ENCODE measurements at places on chromosomes 11 and 22. TPM values are rescaled to one million over a fixed set of nuclear protein-coding genes. Genes with fewer than 3 reads are reported as not detected.

- no peak for DNase-seq
- H3K27me3 ChIP-seq, result no peaks in the 10 kb centered on the region
- H3K27ac ChIP-seq, result no peak overlapping the region
- H3K4me1 ChIP-seq, result peaks cover 7% of the 10 kb centered on the region
Observed at GRCh38 chr11:95363164-95363563, 132.2 kb upstream of the SESN3 start.

DNA sequence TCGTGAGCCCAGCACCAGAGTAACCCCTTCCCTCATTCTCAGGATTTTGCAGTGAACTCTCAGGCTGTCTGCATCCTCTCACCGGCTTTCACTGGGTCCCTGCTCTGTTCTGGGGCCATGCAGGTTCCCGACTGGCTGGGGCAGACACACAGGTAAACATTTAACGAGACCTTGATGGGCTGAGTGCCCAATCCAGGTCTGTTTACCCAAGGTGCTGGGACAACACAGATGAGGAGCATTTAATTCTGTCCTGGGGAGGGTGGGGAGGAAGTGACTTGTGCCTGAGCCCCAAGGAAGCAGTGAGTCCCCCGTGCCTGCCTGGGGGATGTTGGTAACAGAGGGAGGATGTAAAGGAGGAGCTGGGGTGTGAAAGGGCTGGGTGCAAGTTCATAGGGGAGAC lies 4.4 kb downstream of the BIK start:
- H3K27ac ChIP-seq, result no peak overlapping the region
- peaks cover 3% of the 10 kb centered on the region for H3K27me3 ChIP-seq
- no peak overlapping the region for H3K4me3 ChIP-seq
- H3K4me1 ChIP-seq, result peaks cover 6% of the 10 kb centered on the region
- DNase-seq, result no peak

- peaks cover 3% of the 10 kb centered on the region for H3K27me3 ChIP-seq
- DNase-seq, result no peak
- no peak overlapping the region for H3K4me3 ChIP-seq
- H3K27ac ChIP-seq, result no peak overlapping the region
Observed at GRCh38 chr11:27456140-27456794, 16.3 kb downstream of the LGR4 start.

DNA sequence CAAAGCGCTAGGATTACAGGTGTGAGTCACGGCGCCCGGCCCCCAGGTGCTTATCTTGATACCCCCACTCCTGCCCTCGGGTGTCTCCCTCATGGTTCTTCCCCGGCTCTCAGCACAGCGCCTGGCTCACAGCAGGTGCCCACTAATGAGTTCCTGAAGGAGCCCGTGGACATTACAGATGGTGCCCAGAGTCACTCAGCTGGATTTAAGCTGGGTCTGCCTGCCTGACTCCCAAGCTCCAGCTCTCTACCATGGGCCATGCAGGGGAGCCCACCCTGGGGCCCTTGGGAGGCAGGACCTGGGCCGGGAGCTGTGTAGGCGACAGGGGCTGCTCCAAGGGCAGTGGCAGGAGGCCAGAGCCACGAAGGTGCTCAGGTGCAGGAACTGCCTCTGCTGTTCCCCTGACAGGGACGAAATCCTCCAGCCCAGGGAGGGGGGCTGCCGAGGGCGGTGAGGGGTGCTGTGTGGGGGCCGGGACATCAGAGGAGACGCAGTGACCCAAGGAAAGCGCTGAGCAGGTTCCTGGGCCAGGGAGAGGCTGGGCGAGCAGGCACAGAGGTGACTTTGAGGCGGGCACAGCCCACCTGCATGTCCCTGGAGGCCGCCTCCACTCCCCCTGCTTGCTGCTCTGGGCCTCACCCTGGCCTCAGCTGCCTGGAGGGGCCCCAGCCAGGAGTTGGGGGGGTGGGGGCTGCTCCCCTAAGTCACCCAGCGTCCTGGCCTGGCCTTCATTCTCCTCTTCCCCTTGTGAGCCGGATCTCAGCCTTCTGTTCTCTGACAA lies 14.6 kb upstream of the FLRT1 start:
- no peak overlapping the region for H3K27ac ChIP-seq
- no peaks in the 10 kb centered on the region for H3K36me3 ChIP-seq
- H3K4me3 ChIP-seq, result no peak overlapping the region
- H3K27me3 ChIP-seq, result no peaks in the 10 kb centered on the region
- H3K4me1 ChIP-seq, result no peaks in the 10 kb centered on the region

GRCh38 chr11:48044577-48044976 lies 64.2 kb downstream of the PTPRJ start:
- no peak overlapping the region for H3K27ac ChIP-seq
- H3K27me3 ChIP-seq, result no peaks in the 10 kb centered on the region
- H3K36me3 ChIP-seq, result peaks cover 9% of the 10 kb centered on the region

DNA sequence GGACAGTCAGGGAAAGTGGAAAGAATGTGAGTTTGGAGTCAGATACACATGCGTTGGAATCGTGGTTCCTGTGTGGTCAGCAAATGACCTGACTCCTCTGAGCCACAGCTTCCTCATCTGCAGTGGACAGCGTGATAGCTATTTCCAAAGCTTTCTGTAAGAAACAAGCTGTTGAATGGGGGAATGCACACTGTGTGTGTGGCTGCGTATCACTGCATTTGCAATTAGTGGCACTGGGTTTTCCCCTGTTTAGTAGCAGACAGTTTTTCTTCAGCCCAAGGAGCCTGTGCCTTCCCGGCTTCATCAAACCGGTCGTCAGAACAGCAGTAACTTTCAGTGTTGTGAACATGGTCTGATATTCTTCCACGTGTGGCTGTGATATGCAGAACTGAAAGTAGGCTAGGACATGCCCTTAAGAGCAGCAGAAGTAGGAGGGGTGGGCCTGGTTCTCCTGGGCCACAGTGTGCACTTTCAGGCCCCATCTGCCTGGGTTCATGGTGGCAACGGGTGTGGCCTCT lies 121.5 kb downstream of the RRAS2 start:
- no peak overlapping the region for H3K27ac ChIP-seq
- no peaks in the 10 kb centered on the region for H3K36me3 ChIP-seq
- no peaks in the 10 kb centered on the region for H3K4me1 ChIP-seq
- DNase-seq, result no peak
- no peaks in the 10 kb centered on the region for H3K27me3 ChIP-seq

GRCh38 chr11:36451045-36451444 lies 59.0 kb downstream of the TRAF6 start:
- no peaks in the 10 kb centered on the region for H3K36me3 ChIP-seq
- H3K27me3 ChIP-seq, result no peaks in the 10 kb centered on the region
- H3K27ac ChIP-seq, result no peak overlapping the region
- H3K4me3 ChIP-seq, result no peak overlapping the region
- no peak for DNase-seq

- no peak overlapping the region for H3K27ac ChIP-seq
- no peaks in the 10 kb centered on the region for H3K27me3 ChIP-seq
- peaks cover 3% of the 10 kb centered on the region for H3K36me3 ChIP-seq
- H3K4me1 ChIP-seq, result no peaks in the 10 kb centered on the region
- no peak for DNase-seq
Observed at GRCh38 chr11:61273178-61274078, 21.7 kb downstream of the VWCE start.

- peaks cover 29% of the 10 kb centered on the region for H3K4me1 ChIP-seq
- DNase-seq, result peak; percentile 37
- no peaks in the 10 kb centered on the region for H3K27me3 ChIP-seq
Observed at GRCh38 chr22:38203090-38203810, 1.5 kb downstream of the MAFF start.

DNA sequence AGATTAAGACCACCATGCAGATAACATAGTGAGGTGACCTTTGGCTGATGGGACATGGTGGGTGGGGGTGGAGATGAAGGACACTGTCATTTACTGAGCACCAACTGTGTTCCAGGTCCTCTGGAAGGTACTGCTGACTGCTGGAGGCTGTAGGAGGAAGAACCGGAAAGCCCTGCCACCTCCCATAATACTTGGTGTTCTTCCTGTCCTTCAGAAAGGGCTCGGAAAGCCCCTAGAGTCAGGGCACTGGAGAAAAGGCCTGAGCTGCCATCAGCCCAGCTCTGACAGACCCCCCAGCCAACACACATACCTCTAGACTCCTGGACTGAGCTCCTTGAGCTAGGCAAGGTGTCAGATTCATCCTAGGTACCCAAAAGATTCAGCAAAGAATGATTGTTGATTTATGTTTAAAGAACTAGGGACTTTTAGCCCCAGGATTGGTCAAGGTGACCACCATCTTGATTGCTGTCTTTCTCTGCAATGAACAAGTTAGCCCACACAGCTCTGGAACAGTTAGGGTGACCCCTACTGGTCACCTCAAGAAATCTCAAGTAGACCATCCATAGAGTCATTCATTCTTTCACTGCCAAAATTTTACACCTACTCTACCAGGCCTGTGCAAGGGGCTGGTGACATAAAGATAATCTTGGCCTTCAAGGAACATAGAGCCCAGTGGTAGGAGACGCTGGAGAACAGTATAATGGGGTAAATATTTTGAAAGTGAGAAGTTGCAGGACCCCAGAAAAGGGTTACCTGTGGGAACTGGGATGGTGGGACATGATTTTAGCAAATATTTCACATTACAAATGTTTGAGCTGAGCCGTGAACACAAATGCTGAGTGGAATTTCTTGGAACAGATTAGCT lies 39.4 kb downstream of the IRAG1 start:
- H3K27ac ChIP-seq, result no peak overlapping the region
- no peak overlapping the region for H3K4me3 ChIP-seq
- no peaks in the 10 kb centered on the region for H3K36me3 ChIP-seq
- H3K27me3 ChIP-seq, result no peaks in the 10 kb centered on the region
- peaks cover 16% of the 10 kb centered on the region for H3K4me1 ChIP-seq
- DNase-seq, result no peak

- H3K36me3 ChIP-seq, result no peaks in the 10 kb centered on the region
- no peak for DNase-seq
- H3K27ac ChIP-seq, result no peak overlapping the region
- no peaks in the 10 kb centered on the region for H3K4me1 ChIP-seq
Observed at GRCh38 chr11:36620246-36620645, 22.2 kb upstream of the RAG2 start.

GRCh38 chr11:84247926-84248325 lies 961.8 kb upstream of the CCDC90B start:
- no peaks in the 10 kb centered on the region for H3K27me3 ChIP-seq
- no peak overlapping the region for H3K4me3 ChIP-seq
- DNase-seq, result no peak
- no peaks in the 10 kb centered on the region for H3K4me1 ChIP-seq

GRCh38 chr11:120510406-120511115 lies 987 bp upstream of the GRIK4 start:
- no peak overlapping the region for H3K27ac ChIP-seq
- H3K4me1 ChIP-seq, result peaks cover 2% of the 10 kb centered on the region
- H3K36me3 ChIP-seq, result no peaks in the 10 kb centered on the region
- no peak for DNase-seq
- H3K4me3 ChIP-seq, result no peak overlapping the region

- H3K4me1 ChIP-seq, result no peaks in the 10 kb centered on the region
- no peak overlapping the region for H3K4me3 ChIP-seq
- DNase-seq, result no peak
- no peak overlapping the region for H3K27ac ChIP-seq
- no peaks in the 10 kb centered on the region for H3K27me3 ChIP-seq
Observed at GRCh38 chr11:84313830-84314359, 1027.7 kb upstream of the CCDC90B start.

DNA sequence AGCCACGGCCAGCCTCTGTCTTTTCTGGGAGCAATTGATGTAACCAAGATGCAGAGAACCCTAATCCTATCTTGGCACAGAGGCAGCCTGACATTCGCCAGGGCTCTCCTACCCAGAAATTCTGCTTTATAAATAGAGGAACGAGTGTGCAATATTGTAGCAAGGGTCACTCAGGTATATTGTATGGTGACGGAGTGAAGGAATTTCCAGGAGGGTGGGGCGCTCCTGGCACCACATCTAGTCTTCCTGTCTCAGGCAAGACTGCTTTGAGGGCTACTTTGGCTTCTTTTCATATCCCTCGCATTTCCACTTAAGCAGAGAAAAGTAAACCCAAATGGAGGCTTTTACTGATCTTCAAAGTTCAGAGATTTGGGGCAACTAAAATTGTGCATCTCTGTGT lies 114.4 kb downstream of the BARX2 start:
- H3K27ac ChIP-seq, result no peak overlapping the region
- no peak overlapping the region for H3K4me3 ChIP-seq
- H3K36me3 ChIP-seq, result no peaks in the 10 kb centered on the region
- no peaks in the 10 kb centered on the region for H3K4me1 ChIP-seq
- H3K27me3 ChIP-seq, result peaks cover 27% of the 10 kb centered on the region

GLB1L2 gene
- total RNA-seq, result 9.1 TPM

SLC1A2 gene
- total RNA-seq, result not detected

ZNF280B gene
- 2.9 TPM for total RNA-seq

OLFML1 gene
- not detected for total RNA-seq

TH gene
- total RNA-seq, result not detected

SC5D gene
- 22.6 TPM for total RNA-seq

ESAM gene
- 1.1 TPM for total RNA-seq

CSNK2A3 gene
- total RNA-seq, result 3.4 TPM

OR2AG2 gene
- total RNA-seq, result 0.18 TPM

UBASH3B gene
- 30.6 TPM for total RNA-seq

TBX1 gene
- not detected for total RNA-seq

TMEM86A gene
- total RNA-seq, result 0.52 TPM

RGL4 gene
- total RNA-seq, result 17.1 TPM

All from activated naive CD8-positive, alpha-beta T cell treated with anti-CD3 and anti-CD28 coated beads for 36 hours (primary cell).